T-cell (primary cell): ENCODE measurements at places on chromosomes 1 and 21.
A peak's percentile ranks its signal among the peaks of the same experiment; 100 is the strongest.

- DNase-seq: peak; percentile 43
Measured at GRCh38 chr21:44337941-44338895, 972 bp downstream of the CFAP410 start.

GRCh38 chr1:87820668-87821334 is 492.1 kb downstream of the LMO4 start:
- DNase-seq: no peak

GRCh38 chr1:10613861-10614260 is 139.1 kb downstream of the PEX14 start:
- no peak for DNase-seq

DNA sequence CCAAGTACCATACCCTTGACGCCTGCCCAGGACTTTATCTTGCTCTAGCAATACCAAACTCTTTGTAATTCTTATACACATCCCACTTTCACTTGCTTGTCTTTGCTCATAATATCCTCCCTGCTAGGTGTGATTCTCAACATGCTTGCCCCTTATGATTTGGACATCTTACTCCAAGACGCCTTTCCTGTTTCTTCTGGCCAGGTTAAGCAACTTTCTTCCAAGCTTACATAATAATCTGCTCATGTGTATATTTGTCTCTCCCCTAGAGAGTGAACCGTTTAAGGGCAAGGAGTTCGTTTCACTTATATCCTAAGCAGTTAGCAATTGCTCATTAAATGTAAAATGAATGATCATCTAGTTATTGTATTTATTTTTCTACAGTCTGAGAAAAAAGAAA is 21.8 kb downstream of the CRYZL1 start:
- DNase-seq: no peak

DNA sequence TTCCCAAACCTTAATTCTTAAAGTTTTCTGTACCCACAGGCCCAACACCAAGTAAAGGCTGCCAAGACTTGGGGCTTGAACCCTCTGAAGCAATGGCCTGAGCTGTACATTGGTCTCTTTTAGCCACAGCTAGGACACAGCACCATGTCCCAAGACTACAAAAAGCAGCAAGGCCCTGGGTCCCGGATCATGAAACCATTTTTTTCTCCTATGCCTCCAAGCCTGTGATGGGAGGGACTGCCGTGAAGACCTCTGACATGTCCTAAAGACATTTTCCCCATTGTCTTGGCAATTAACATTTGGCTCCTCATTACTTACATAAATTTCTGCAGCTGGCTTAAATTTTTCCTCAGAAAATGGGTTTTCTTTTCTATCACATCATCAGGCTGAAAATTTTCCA is 30.9 kb downstream of the ZNF670 start:
- DNase-seq: no peak

DNA sequence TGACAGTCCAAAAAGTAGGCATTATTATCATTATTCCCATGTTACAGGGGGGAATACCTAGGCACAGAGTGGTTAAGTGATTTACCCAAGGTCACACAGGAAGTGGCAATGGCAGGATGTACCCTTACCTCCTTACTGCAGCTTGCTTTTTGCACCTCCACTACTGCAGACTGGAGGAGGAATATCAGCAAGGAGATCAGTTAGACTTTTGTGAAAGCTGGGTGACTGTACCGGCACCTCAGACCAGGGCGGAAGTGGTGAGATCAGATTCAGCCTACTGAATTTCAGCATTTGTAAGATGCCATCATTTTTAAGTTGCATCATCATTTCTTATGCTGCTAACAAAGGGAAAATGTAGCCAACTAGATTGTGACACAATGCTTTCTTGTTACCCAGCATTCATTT is 4.5 kb downstream of the ADARB1 start:
- DNase-seq: peak; percentile 77

- DNase-seq: no peak
Measured at GRCh38 chr1:215001419-215002021, 81.0 kb upstream of the KCNK2 start.

- DNase-seq: no peak
Measured at GRCh38 chr1:113804421-113805255, 7.6 kb downstream of the RSBN1 start.

GRCh38 chr1:231770506-231771175 is 144.1 kb downstream of the DISC1 start:
- no peak for DNase-seq

DNA sequence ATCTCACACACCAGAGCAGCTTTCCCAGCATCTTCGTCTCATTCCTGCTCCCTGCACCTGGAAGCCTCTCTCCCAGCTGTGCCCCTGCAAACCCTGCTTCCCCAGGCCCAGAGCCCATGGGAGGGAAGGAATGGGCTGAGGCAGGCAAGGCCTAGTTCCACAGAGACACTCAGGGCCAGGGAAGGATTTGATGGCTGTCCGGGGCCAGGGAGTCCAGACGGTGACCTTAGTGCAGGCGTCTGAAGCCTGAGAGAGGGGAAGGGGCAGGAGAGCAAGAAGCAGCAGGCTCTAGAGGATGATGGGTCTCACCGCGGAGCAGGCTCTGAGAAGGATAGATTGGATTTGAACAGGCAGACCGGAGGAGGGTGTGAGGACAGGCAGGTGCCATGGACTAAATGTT is 22.2 kb upstream of the TNNI1 start:
- no peak for DNase-seq

- no peak for DNase-seq
Measured at GRCh38 chr1:37893673-37894072, 34.3 kb upstream of the MTF1 start.

- no peak for DNase-seq
Measured at GRCh38 chr1:235486321-235486720, 17.9 kb downstream of the B3GALNT2 start.

GRCh38 chr1:159171688-159172501 is 480 bp downstream of the CADM3 start:
- DNase-seq: no peak

- no peak for DNase-seq
Measured at GRCh38 chr1:218480137-218480536, 135.0 kb downstream of the TGFB2 start.

DNA sequence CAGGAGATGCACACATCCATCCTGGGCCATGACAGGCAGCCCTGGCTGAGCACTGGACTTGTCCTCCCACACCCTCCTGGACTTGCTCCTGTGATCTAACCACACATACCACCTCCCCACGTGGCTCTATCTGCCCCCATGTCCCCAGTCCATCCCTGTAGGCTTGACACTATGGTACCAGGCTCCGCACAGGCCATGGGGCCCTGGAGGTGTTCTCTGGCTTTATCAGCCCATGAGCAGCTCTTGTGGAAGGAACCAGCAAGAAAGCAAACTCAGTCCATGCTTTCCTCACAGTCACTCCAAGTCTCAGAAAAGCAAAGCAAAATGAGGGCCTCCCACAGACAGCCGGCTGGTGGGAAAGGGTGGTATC is 61.6 kb downstream of the CD46 start:
- DNase-seq: no peak

DNA sequence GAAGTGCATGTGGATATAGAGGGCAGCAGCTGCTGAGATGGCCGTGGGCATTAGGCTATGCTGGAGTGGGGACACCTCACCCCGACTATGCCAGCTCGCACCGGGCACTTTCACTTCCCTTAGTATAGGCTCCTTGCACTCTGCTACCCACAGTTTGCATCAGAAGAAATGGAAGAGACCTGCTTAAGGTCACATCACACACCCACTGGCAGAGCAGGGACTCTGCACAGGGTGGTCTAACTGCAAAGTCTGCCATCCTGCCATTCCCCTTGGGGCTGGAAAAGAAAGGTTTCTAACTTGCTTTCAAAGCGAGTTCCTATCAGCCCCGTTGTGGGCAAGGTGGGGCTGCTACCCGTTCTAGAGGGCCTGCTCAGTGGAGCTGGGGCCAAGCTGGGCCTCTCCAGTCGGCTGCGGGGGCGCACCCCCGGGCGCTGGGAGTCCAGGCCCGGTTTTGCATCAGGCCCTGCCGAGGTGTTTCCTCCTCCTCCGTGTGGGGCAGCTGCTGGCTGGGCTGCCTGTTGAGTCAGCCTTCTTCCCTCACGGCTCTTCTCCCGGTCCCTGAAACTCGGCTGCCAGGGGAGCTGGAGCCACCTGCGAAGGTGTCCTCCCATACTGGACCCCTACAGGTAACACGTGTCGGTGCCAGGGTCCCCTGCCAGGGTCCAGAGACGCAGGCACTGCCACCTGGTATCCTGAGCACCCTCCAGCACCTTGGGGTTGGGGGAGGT is at the start of gene SYTL1:
TSS of gene SYTL1 (plus strand) at position 498 of the 728 bp plus-strand sequence. CDS start 3,313 bp downstream, outside the sequence.
- DNase-seq: peak; percentile 59

- no peak for DNase-seq
Measured at GRCh38 chr1:86151427-86151826, 5.1 kb downstream of the COL24A1 start.
